ENCODE measurements at places on chromosomes 5 and 9.

DNA sequence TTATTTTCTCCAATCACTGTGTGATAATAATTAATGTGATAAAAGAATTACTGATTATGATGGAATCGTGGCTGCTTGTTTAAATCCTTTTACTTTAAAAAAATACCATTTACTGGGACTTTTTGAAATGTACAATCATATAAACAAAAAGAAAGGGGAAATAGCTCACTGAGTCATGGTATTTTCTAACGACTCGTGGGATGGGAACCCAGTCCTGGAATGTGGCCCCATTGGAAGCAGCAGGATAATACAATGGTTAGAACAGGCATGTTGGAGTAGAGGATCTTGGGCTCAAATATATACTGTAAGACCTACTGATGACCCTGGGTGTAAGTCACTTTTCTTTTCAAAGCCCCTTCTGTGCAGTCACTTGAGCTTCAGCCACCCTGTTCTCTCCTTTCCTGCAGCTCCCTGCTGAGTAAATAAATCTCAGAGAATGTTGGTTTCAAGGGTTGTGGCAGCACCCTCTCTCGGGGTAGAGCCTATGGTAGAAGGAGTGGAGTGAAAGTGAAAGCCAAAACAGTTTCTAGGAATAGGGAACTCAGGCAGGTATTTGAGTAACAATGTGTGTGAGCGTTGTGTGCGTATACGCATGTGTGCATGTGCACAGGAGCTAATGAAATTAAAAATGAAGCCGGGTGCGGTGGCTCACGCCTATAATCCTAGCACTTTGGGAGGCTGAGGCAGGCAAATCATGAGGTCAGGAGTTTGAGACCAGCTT lies 40.8 kb upstream of the LARP1 start:
- DNase-seq: no peak

DNA sequence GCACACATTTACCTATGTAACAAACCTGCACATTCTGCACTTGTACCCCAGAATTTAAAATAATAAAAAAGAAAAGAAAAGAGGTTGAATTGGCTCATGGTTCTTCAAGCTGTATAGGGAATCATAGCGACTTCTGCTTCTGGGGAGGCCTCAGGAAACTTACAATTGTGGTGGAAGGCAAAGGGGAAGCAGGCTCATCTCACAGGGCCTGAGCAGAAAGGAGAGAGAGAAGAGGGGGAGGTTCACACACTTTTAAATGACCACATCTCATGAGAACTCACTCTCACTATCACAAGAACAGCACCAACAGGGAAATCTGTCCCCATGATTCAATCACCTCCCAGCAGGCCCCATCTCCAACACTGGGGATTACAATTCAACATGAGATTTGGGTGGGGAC lies 214.6 kb downstream of the CDK5RAP2 start:
- DNase-seq: no peak

GRCh38 chr5:30932273-30933017 lies 261.0 kb upstream of the CDH6 start:
- no peak for DNase-seq

DNA sequence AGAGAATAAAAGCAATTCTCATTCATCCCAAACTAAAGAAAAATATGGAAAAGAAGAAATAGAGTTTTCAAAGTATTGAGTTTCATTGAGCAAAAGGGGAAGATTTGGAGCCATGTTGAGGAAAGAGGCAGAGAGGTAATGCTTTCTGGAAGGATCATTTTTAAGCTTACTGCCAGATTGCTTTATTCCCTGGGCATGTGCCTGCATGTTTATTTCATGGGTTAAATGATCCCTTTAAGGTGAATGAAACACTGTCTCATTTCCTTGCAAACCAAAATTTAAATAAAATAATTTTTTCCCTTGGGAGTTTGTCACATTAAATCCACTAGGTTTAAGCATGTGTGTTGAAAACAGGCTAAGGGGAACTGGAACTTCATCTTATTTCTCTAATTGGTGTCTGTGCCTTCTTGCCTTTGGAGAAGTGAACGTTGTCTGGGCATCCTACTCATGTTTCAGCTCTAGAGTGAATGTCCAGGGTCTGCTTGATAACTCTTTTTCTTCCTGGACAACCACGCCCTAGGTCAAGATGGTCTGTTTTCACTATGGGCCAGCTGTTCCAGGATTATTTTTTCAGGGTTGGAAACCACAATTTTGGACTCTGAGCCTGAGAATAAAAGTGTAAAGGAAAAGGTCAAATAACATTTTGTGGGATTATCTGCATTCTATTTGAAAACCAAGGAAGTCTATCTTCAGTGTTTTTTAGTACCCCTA lies 114.1 kb upstream of the ELL2 start:
- no peak for DNase-seq

- DNase-seq: no peak
Observed at GRCh38 chr9:18260521-18260920, 213.4 kb upstream of the ADAMTSL1 start.

- no peak for DNase-seq
Observed at GRCh38 chr9:134489621-134490408, 151.8 kb upstream of the COL5A1 start.

DNA sequence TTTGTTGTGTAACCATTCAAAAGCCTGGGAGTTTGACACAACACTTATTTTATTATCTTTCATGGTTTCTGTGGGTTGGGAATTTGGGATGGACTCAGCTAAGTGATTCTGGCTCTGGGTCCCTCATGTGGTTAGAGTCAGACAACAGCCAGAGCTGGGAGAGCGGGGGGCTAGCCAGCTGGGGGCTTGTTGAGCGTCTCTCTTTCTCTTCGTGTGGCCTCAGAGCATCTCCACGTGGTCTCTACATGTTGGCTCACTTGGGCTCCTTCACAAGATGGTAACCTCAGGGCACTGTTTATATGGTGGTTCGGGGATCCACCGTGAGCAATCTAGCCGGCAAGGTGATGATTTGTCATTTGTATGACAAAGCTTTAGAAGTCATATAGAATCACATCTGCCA lies 73.6 kb downstream of the FSTL4 start:
- no peak for DNase-seq

- DNase-seq: no peak
Observed at GRCh38 chr5:127580731-127581130, 63.3 kb downstream of the PRRC1 start.

GRCh38 chr5:115179030-115179393 lies 9.3 kb upstream of the TRIM36 start:
- DNase-seq: no peak

DNA sequence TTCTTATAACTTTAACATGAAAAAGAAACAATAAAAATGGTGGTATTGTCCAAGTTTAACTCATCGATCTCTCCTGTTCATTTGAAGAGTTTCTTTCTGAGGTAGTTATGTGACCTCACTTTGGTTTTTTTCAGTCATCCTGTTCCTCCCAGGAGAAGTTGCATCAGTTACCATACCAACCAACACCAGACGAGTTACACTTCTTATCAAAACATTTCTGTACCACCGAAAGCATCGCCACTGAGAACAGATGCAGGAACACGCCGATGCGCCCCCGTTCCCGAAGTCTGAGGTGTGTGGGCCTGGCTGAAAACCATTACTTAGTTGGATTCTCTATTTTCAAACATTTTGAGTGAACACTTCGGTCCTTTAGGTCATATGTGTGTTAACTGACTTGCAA lies 96.3 kb downstream of the CD180 start:
- no peak for DNase-seq

DNA sequence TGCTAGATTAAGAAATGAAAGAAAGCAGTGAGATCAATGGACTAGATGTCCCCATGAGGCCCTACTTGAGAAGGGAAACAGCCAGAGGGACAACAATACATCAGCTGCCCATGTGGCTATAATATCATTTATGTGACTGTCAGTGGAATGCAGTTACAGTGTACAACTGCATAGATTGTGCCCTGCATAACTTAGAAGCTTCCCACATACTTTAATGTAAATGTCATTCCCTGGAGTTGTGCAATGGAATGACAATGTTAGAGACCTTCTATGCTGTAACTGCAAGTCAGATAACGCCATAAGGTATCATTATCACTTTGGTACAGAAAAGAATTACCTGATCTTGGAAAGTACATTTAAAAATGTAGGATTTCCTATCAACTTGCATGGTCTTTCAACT lies 67.4 kb downstream of the FBN2 start:
- no peak for DNase-seq

DNA sequence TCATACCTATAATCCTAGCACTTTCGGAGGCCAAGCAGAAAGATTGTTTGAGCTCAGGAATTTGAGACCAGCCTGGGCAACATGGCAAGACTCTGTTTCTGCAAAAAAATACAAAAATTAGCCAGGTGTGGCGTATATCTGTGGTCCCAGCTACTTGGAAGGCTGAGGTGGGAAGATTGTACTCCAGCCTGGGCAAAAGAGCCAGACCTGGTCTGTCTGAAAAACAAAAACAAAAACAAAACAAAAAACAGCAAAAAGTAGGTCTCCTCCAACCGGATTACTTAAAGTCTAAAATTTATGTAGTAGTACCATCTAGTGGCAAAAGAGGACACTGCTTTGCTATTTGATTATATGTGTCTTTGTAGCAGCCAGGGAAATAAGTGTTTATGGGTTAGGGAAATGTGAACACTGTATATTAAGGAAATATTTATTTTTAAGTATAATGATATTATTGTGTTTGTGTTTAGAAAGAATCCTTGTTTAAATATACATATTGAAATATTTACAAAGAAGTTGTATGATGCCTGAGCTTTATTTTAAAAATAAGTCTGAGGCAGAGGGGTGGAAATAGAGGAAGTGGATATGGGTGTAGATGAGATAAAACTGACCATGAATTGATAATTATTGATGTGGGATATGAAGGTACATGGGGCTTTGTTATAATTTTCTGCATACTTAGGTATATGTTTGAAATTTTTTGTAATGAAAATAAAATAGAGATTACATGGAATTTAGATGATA lies 20.0 kb downstream of the APC start:
- no peak for DNase-seq

GRCh38 chr9:38160613-38161215 lies 91.7 kb upstream of the SHB start:
- no peak for DNase-seq

GRCh38 chr9:14427419-14427818 lies 113.5 kb upstream of the NFIB start:
- DNase-seq: no peak

GRCh38 chr9:8871796-8872445 lies 1072.3 kb upstream of the DMAC1 start:
- DNase-seq: no peak

GRCh38 chr9:105255421-105255820 lies 11.0 kb downstream of the SLC44A1 start:
- DNase-seq: no peak

DNA sequence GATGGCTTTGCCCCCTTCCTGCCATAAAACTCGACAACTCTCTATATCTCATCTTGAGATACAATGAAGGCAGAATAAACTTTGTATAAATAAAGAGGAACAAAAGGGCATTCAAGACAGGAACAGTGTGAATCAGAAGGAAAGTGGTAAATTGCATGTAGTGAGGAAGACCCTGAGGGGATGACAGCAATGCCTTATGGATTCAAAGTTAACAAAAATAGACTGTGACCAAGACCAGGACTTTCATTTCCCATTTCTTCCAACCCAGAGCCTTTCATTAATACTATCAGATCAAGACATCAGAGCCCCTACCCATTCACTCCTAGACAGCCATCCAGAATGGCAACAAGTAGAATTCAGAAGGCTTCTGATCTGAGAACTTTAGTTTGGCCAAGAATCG lies 46.4 kb upstream of the ZNF462 start:
- no peak for DNase-seq

DNA sequence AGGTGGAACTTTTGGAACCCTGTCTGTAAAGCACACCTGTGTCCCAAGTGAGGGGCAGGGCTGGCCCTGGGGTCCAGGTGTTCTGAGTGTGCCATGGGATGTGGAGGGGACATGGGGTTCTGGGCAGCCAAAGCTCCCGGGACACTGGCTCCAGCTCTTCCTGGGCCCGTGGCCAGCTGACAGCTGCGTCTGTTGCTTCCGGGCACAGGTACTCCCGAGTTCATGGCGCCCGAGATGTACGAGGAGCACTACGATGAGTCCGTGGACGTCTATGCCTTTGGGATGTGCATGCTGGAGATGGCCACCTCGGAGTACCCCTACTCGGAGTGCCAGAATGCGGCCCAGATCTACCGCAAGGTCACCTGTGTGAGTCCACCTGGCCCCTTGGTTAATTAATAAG lies 50.7 kb downstream of the WNK2 start:
- no peak for DNase-seq

GRCh38 chr5:160263326-160263855 lies 34.1 kb downstream of the FABP6 start:
- no peak for DNase-seq

- no peak for DNase-seq
Observed at GRCh38 chr9:7210854-7211637, 453.3 kb downstream of the KDM4C start.

- DNase-seq: no peak
Observed at GRCh38 chr9:37424686-37425297, 2.3 kb downstream of the GRHPR start.

DNA sequence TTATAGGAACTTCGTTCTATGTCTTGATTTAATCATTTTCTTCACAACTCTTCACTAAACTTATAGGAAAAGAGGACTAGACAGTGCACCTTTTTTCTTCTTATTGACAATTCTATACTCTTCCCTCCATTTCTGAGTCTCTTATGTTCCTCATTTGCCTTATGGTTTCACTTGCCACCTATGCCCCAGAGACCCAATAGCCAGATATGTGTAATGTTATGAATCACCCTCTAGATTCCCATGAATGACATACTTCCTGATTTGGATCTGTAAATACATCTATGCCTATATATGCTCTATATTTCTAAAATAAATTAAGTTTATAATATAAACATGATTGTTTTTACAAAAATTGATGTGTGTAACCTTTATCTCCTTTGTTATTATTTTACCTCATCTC lies 514.1 kb upstream of the MEF2C start:
- no peak for DNase-seq

- DNase-seq: no peak
Observed at GRCh38 chr9:27699621-27700020, 126.3 kb upstream of the C9orf72 start.

DNA sequence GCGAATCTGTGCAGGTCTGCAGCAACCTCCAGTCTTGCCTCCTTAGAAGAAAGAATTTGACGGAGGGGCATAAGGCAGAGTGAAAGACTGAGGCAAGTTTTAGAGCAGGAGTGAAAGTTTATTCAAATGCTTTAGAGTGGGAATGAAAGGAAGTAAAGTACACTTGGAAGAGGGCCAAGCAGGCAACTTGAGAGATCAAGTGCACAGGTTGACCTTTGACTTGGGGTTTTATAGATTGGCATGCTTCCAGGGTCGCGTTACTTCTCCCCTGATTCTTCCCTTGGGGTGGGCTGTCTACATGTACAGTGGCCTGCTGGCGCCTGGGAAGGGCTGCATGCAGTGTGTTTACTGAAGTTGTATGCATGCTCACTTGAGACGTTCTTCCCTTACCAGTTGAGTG lies 127.2 kb upstream of the FER start:
- DNase-seq: no peak

Data from esophagus squamous epithelium (tissue), 5 donors.